Common myeloid progenitor, CD34-positive (primary cell): ENCODE measurements at places on chromosomes 11 and 22.

- DNase-seq, result no peak
These were observed 1021.4 kb upstream of the TENM4 start for GRCh38 chr11:80462211-80462610.

DNA sequence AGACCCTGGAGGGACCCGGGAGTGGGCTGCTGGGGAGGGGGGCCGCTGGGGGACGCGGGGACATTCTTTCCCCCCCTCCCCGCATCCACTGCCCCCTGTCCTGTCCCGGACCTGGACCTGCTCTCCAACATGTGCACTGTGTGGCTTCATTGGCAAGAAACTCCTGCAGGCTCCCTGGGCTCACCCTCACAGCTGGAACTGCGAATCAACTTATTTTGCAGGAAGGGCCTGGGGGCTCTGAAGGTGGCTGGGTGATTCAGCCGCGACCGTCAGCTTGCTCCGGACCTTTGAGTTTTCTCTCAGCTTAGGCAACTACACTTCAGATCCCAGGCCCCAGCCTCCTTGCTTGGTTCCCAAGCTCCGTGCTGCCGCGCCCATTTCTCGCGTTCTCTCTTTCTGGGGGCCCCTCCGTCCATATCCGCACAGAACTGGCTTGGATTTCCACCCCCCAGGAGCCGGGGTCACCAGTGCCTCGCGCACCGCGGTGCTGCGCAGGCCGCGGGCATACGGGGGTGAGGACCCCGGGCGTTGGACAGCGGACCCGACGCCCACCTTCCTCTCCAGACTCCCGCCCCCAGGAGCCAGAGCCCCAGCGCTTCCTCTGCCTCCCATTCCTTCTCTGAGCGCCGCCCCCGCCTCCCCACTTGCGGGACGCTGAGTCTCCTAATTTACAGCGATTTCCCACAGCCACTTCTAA, 471 bp upstream of the AHNAK start:
- no peak for DNase-seq

DNA sequence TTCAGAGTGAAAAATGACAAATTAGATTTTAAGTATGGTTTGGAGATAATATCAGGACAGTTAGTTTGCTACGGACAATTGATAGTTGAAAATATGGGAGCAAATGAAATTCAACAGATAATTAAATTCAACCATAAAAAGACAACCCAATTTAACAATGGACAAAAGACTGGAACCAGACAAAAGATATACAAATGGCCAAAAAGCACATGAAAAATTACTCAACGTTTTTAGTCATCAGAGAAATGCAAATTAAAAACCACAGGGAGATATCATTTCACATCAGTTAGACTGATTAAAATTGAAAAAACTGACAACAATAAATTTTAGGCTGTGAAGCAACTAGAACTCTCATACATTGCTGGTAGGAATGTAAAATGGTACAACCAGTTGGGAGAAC, 27.2 kb downstream of the SIK2 start:
- DNase-seq, result no peak

- DNase-seq, result no peak
These were observed 21.7 kb downstream of the KIAA0930 start for GRCh38 chr22:45218976-45219375.

DNA sequence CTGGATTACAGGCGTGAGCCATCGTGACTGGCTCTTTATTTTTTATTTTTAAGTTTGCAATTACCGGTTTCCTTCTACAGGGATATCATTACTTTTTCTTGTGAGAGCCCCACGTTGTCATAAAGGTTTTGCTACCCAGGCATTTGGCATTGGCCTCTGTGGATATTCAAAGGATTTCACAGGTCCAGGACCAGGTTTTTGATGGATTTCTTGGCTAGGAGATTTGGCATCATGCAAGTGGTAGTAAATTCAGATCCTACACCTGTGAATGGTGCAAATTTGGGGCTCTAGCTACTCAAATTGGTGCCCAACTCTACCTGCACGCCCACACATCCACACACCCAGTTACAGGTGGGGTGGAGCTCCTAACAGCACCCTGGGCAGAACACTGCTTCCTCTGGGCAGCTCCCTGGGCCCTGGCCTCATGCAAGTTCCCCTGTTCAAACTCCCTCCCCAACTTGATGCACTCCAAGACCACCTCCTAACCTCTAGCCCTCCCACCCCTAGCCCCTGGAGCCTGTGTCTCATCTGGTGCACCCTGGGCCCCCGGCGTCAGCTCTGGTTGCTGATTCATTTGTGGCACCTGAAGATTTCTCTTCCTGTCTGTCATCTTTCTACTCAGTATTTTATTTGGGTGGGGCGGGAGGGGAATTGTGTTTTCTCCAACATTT, 9.3 kb upstream of the MRGPRD start:
- DNase-seq, result no peak

GRCh38 chr11:103325686-103326069, 216.5 kb downstream of the DYNC2H1 start:
- DNase-seq, result no peak

DNA sequence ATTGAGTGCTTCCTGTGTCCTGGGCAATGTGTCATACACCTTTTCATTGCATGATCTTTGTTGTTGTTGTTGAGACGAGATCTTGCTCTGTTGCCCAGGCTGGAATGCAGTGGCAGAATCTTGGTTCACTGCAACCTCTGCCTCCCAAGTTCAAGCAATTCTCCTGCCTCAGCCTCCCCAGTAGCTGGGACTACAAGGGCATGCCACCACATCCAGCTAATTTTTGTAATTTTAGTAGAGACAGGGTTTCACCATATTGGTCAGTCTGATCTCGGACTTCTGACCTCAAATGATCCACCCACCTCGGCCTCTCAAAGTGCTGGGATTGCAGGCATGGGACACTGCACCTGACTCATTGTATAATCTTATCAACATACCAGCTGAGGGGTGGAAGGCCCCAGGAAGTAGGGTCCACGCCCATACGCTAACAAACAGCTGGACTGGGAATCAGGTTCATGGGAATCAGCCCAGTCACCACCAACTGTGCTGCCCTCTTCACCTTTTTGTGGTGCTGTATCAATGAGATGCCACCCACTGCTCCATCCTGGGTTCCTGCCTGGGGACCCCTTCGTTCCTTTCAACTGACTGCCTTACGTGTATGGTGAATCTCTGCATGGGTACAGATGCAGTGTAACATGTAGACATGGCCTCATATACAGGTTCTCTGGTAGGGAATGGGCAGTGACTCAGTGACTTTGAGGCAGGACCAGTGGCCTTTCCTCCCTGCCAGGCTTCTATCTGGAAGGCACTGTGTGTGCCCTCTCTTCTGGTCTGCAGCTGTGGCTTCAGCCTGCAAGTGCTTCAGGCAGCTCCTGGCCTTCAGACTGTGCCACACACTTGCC, 32.5 kb upstream of the YWHAH start:
- DNase-seq, result no peak

DNA sequence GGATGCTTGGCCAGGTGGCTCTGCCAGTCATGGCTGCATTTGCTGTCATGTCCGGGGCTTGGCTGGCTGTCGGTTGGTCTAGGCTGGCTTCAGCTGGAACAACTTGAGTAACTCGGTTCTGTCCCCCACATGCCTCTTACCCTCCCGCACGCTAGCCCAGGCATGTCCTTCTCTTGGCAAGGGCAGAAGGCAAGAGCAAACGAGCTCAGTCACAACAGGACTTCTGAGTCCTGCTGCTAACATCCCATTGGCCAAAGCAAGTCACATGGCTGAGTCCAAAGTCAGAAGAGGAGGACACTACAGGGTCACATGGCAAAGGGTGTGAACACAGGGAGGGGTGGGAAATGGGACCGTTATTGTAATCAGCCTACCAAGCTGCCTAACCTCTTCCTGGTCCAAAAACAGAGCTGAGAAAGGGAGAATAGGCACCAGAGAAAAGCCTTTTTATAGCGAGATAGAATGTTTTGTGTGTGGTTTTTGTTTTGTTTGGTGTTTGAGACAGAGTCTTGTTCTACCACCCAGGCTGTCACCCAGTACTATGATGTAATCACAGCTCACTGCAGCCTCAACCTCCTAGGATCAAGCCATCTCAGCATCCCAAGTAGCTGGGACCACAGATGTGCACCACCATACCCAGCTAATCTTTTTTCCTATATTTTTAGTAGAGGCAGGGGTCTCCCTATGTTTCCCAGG, 81.9 kb downstream of the MN1 start:
- DNase-seq, result peak; percentile 83

DNA sequence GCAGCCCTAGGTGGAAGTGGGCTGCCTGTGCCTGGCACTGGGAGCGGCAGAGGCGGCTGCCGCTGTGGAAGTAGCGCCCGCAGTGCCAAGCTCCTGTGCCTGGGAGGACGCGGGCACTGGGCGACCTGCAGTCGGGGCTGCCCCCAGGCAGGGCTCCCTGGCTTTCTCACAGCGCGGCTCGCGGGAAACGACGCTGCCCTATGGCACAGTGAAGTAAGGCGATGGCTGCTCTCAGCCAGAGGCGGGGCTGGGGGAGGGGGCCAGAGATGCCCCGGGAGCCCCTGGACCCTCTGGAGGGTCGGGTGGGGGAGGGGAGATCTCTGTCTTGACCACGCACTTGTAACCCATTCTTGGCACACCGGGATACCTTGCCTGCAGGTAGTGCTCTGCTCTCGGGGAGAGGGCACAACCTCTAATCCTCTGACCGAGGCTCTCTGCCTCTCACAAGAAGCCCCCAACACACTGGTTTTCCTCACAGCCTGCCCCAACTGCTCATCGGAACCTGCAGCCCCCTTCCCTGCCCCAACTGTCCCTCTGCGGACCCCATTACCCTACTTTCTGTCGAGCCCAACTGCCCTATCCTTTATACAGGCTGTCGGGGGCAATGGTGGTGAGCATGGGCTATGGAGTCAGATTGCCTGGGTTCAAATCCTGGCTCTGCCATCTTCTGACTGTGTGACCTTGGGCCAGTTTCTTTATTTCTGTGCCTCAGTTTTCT, 32.2 kb upstream of the TRIM29 start:
- peak; percentile 12 for DNase-seq

DNA sequence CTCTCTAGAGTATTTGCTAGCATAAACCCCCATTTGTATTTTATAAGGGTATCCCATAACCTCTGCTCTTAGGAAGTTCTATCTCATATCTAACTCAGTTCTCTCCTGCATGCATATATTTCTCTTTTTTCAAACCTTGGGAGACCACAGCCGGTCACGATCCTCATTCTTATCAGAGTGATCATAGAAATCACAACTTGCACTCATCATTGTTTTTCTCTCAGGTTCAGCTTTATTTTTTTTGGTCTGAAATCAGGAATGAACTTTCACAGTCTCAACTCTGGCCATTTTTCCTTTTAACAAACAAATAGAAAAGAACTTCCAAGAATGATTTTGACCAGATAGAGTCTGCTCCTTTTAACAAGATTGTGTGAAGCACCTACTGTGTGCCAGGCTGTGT, 98.6 kb upstream of the BLID start:
- no peak for DNase-seq

GRCh38 chr11:105458071-105458470, 151.8 kb upstream of the GRIA4 start:
- DNase-seq, result no peak

DNA sequence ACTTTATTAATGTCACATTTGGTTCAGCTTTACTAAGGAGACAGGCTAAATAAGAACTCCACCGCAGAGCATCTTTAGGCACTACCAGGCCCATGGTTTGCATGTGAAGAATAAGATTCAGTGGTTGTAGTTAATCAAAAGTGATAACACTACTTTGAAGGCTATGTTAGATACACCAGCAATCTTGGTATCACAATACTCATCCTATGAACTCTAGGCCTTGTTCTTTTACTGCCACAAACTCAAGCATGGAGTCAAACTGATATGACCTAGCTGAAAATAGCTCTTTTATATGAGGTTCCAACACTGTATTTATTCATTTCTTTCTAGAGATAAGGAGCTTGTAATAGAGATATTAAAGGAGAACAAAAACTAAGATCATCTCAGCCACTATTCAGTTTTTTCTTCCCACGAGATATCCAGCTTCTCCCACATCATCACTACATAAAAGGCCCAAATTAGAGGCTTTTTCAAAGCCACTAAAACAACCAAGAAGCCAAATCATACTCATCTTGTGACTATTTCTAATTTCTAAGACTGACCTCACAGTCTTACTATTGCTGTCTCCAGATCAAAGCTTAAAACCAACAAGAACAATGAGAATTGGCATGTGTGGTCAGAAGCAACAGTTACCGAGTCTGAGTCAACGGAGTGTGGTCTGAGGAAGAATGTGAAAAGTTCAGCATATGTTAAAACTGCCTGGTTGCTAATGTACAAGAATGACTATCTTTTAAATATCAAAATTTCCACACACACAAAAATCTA, 25.1 kb upstream of the GUCY1A2 start:
- no peak for DNase-seq
